Suppressor macrophage (primary cell): ENCODE measurements at places on chromosomes 4 and X.
A peak's percentile ranks its signal among the peaks of the same experiment; 100 is the strongest.

DNA sequence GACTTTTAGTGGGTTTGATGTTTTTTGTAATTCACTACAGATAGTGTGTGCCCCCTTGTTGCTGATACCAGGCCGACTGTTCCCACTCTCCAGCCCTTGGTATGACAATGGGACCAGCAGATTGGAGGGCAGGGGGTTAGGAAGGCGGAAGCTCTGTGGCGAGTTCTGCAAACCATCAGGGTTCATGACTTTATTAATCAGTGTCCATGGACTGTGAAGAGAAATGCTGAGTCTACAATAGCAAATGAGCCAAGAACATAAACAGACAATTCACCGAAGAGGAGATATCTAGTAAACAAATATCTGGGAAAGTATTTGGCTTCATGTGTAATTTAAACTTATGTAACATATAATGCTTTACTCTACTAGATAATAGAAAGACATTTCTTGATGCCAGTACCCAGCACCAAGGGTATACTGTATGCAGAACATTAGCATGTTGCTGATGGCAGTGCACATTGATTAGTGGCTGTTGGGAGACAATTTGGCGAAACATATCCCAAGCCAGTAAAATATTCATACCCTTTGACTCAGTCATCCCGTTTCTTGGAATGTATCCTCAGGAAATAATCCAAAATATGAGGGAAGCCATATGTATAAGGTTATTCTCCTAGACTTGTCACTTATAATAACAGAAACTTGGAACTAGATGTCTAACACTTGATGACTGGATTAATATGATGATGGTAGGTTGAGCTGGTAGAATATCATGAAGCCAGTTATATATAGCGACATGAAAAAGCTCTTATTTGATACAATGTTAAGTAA is 169.4 kb downstream of the PTTG2 start:
- DNase-seq = no peak

DNA sequence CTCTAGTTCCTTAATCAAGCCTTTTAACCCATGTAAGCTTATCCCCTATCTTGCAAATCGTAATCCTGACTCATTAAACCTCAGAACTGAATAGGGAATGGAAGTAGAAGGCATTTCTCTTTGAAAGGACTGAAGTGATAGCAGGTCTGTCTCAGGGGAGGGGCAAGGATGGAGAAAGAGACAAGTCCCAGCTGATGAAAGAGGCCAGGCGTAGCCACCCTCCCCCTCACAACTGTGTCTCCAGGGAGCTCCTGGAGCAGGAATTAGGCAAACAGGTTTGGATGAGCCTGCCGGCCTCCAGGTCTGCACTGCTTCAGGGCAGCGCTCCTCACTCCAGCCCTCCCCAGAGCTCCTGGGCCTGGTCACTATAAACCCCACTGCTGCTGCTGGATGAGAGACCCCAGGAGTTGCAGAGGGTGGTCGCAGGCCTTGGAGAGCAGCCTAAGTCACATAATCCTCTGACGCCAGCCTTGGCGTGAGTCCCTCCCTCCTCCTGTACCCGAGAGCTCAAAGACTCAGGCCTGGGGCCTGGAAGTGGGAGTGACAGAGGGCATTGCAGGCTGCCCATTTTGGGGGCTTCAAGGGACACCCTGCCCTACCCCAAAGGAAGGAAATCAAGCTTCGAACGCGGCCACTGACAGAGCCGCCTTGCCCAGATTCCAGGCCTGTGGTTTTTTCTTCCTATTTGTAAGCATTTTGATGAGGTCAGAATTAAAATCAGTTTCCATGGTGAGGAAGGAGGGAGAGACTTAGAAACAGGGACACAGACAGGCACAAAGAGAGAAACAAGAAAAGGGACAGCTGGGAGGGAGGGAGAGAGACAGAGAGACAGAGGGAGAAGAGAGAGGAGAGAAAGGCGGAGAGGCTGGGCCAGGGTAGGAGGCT is 21.2 kb upstream of the MSX1 start:
- no peak for DNase-seq

GRCh38 chrX:10089378-10089795 is 67.4 kb upstream of the CLCN4 start:
- DNase-seq = no peak

DNA sequence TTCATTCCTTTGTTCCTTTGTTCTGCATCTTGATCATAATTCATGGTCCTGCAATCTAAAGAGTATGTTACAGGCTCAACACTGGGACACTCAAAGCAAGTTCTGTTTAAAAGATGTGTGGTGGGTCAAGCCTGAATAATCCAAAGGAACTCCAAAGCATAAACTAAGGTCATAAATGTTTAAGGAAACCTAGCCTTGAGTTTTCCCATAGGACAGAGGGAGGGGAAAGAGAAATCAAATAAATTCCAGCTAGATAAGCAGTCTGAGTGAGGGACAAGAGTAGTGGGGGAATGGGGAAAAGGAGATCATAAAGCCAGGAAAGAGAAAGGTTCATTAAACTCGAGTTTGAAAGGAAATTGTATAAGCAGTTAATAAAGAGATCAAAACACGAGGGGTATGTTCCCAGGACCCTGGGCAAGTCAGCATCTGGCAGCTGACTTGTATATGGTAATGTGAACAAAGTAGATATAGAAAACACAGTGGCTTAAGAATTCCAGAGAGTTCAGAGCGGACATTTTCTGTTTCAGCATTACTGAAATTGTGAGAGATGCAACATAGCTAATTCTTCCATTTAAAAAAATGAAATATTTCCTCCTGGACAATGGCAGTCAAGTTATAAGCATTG is 125.8 kb upstream of the EDNRA start:
- DNase-seq = no peak

GRCh38 chr4:48255072-48255958 is 14.3 kb downstream of the TEC start:
- no peak for DNase-seq

DNA sequence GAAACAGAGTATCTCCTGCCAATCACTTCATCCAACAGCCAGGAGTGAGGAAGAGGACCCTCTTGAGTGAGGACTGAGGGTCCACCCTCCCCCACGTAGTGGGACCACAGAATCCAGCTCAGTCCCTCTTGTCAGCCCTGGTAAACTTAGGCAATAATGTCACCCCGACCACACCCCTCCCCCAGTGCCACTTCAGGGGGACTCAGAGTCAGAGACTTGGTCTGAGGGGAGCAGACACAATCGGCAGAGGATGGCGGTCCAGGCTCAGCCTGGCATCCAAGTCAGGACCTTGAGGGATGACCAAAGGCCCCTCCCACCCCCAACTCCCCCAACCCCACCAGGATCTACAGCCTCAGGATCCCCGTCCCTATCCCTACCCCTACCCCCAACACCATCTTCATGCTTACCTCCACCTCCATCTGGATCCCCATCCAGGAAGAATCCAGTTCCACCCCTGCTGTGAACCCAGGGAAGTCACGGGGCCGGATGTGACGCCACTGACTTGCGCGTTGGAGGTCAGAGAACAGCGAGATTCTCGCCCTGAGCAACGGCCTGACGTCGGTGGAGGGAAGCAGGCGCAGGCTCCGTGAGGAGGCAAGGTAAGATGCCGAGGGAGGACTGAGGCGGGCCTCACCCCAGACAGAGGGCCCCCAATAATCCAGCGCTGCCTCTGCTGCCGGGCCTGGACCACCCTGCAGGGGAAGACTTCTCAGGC is at the start of the genes CSAG1 and MAGEA12:
CSAG1 (minus strand) TSS at position 461 of the 715 bp plus-strand sequence. CDS start 1,261 bp downstream, outside the sequence.
MAGEA12 (plus strand) TSS at position 497 of the 715 bp plus-strand sequence. CDS start 2,405 bp downstream, outside the sequence.
- no peak for DNase-seq

- DNase-seq = peak; percentile 6
Measured at GRCh38 chrX:9416562-9417348, 48.1 kb upstream of the TBL1X start.

GRCh38 chrX:72271091-72271788 is 5.8 kb downstream of the RPS4X start:
- DNase-seq = no peak

GRCh38 chr4:2340272-2341061 is 78.0 kb downstream of the ZFYVE28 start:
- no peak for DNase-seq

- no peak for DNase-seq
Measured at GRCh38 chr4:168811786-168812651, 198.0 kb downstream of the CBR4 start.

- no peak for DNase-seq
Measured at GRCh38 chr4:7777017-7777710, 162.5 kb downstream of the AFAP1 start.

- DNase-seq = peak; percentile 85
Measured at GRCh38 chr4:36348403-36348938, 67.1 kb downstream of the DTHD1 start.

- no peak for DNase-seq
Measured at GRCh38 chrX:131225078-131225477, 64.0 kb downstream of the IGSF1 start.

- DNase-seq = no peak
Measured at GRCh38 chr4:81255524-81255923, 40.5 kb upstream of the PRKG2 start.
